ENCODE measurements at places on chromosomes 16 and 17.

DNA sequence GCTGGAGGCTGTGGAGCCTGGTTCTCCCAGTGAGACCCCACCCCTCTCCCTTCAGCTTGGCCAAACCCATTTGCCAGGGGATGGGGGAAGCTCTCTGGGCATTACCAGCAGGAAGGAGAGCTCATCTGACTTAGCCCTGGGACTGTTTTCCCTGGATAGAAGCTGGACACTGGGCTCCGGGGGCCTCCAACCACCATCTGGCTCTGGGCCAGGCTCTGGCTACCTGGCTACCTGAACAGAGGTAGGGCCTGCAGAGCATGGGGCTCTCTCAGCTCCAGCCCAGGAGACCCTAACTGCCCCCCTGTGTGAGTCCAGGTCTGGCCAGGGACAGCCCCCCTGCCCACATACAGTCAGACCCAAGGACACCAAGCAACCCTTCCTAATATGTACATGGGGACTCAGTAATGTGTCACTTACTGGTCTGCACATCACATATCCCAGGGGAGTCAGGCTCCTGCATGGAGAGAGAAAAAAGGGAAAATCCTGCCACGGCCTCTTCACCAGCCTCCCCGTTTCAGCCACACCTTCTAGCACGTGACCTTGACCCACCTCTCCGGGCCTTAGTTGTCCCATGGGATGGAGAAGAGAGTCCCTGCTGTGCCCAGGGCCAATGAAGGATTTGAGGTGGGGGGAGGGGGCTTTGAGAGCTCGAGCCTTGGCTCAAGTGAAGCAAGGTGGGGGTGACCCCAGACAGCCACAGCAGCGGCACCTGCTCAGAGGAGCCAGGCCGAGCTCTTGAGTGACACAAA lies 13.8 kb downstream of the CNGB1 start:
- DNase-seq = no peak

DNA sequence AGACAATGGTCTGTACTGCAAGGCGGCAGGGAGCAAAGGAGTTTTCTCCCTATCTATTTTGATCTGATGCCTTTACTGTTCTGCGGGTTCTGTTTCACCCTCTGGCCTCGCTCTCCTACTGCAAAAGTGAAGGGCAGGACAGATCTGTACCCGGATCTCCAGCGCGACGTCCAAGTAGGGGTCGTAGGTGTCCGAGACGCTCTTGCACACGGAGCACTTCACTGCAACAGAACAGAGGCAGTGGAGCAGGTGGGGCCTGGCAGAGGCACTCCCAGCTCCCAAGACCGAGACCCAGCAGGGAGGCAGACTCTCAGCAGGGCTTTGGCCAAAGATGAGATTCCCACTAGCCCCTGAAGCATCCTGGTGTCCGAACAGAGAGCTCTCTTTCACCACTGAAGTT lies 19.8 kb downstream of the USP36 start:
- no peak for DNase-seq

- DNase-seq = no peak
These were observed at the start of gene CEP295NL for GRCh38 chr17:78903101-78903779. CEP295NL (minus strand) TSS chr17:78903201; CDS start chr17:78901828, 1,373 bp downstream.

DNA sequence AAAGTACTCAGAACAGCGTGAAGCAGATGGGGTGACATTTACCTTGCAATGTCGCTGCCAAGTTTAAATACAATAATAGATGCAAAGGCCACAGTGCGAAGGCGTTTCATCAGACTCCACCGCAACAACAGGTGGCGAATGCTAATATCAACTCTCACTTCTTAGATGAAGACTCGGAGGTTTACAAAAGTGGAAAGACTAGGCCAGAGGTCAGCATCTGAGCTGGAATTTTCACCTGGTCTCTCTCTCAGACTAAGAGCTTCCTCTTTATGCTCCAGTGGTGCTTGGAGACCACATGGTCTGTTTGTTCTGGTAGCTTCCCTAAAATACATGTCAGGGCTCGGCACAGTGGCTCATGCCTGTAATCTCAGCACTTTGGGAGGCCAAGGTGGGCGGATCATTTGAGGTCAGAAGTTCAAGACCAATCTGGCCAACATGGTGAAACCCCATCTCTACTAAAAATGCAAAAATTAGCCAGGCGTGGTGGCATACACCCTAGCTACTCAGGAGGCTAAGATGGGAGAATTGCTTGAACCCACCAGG lies 169.1 kb downstream of the XYLT1 start:
- peak; percentile 88 for DNase-seq

- no peak for DNase-seq
These were observed 14.0 kb downstream of the HS3ST3A1 start for GRCh38 chr17:13587487-13588338.
